Nucleus accumbens (tissue), 56 donors: ENCODE measurements at places on chromosomes 13 and 19.
A peak's percentile ranks its signal among the peaks of the same experiment; 100 is the strongest.

DNA sequence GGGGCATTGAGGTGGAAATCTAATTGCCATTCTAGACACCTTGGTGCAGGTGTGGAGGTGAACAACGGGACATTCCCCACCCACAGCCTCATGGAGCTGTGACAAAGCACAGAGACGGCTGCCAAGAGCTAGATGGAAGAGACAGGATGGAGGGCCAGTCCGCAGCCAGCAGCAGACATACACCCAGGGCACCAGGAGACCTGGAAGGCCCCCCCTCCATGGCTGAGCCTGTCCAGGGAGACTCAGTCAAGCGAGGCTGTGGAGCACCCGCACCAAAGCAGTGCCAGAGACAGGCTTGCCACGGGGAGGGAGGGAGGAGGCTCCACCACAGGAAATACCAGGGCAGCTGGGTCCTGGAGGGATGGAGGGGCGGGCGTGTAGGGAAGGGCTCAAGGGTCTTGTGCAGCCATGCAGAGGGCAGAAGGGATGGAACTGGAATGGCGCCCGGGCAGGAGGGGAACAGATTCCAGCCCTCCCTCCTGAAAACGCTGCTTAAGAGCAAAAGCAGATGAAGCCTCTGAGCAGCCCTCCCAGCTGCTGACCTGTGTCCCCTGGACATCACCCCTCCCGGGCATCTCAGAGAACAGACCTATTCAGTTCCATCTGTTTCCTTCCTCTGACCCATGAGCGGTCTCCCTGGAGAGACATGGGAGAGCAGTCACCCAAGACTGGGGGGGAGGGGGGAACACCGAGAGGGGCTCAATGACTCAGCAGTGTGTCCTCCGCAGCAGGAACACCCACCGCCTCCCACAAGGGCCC is 14.4 kb downstream of the EPS15L1 start:
- DNase-seq, result no peak

DNA sequence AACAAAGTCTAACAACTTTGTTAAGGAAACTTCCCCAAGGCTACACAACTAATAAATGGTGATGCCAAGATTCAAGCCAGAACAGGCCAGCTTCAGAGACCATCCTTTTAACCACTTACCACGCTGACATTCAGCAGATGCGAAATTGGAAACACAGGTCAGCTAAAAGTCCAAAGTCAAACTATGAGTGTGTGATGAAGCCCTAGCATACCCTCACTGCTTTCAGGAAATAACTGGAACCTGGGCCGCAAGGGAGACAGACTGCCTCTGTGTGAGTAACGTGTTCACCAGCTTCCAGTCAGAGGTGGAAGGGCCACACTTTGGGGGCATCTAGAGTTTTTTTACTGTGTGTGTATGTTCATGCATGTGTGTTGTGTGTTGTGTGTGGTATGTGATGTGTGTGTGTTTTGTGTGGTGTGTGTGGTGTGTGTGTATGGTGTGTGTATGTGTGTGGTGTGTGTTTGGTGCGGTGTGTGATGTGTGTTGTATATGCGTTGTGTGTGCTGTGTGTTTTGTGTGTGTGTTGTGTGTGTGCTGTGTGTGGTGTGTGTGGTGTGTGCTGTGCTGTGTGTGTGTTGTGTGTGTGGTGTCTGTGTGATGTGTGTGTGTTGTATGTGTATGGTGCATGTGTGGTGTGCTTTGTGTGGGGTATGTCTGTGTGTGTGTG is 12.5 kb upstream of the PDX1 start:
- no peak for DNase-seq

DNA sequence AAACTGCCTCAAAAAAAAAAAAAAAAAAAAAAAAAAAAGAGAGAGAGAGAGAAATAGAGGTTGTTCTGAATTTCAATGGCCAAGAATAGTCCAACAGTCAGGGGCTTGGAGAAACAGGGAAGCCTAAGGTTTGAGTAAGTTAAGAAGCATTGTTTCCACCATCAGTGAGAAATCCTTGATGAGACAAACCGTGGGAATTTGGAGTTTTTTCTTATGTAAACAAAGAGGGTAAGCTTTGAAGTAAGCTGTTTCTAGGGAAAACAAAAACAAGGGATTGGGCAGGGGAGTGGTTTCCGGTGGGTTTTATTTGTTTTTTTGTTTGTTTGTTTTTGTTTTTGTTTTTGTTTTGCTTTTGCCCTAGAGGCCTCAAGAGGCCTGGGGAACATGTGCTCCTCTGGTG is 11.2 kb upstream of the ERVV-1 start:
- DNase-seq, result no peak

DNA sequence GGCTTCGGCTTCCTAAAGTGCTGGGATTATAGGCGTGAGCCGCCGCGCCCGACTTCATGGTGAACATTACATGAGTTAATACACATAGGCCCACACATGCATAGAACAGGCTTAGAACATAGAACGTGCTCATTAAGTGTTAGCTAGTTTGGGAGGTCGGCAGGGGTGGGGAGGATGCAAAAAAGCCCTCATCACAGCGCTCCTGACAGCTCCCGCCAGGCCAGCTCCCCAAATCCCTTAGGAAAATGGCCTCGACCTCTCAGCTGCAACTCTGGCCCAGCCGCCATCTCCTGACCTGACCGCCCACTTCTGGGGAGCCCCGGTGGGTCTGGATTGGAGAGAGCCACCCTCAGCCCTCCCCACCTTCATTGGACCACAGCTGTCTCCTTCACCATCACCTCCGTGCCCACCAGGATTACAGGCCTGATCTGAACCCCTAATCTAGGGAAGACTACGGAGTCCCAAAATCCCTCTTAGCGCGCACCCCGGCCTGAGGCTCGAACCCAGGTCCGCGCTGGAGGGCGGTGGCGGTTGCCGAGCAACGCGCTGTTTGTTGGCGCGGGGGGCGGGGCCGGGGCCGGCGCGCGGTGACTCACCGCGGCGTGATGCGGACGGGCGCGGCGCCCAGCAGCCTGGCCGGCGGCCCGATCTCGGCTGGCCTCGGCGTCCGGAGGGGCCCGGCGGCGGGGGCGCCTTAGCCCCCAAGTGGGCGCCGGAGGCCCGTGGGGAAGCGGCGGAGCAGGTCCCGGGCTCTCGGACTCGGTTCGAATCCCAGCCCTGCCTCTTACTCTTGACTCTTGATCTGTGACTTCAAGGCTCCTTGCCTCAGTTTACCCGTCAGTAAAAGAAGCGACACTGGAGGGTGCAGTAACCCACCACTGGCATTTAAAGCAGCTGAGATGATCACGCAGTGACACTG is 26.7 kb upstream of the NANOS3 start:
- DNase-seq, result peak; percentile 68

- DNase-seq, result no peak
Observed at GRCh38 chr13:113531041-113531873, 40.7 kb upstream of the DCUN1D2 start.

DNA sequence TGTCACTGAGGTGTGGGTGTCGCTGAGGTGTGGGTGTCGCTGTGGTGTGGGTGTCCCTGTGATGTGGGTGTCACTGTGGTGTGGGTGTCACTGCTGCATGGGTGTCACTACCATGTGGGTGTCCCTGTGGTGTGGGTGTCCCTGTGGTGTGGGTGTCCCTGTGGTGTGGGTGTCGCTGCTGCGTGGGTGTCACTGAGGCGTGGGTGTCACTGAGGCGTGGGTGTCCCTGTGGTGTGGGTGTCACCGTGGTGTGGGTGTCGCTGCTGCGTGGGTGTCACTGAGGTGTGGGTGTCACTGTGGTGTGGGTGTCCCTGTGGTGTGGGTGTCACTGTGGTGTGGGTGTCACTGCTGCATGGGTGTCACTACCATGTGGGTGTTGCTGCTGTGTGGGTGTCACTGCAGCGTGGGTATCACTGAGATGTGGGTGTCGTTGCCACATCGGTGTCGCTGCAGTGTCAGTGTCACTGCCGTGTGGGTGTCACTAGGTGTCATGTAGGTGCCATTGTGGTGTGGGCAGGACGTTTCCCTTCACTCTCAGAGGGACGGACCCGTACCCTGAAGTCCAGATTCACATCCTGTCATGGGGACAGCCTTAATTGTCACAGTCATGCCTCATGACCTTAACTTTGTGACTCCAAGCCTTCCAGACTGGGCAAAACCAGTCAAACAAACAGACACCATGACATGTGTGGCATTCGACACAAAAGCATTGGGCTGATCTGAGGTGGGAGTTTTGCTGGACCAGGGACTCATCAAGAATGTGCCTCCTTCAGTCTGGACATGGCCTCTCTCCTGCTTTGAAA is 12.7 kb upstream of the GAS6 start:
- no peak for DNase-seq

GRCh38 chr13:49627831-49628652 is at the start of gene ARL11:
Gene ARL11, plus strand, starts transcription at chr13:49628507. Its CDS starts 1,941 bp downstream, at chr13:49630448.
- DNase-seq, result no peak

DNA sequence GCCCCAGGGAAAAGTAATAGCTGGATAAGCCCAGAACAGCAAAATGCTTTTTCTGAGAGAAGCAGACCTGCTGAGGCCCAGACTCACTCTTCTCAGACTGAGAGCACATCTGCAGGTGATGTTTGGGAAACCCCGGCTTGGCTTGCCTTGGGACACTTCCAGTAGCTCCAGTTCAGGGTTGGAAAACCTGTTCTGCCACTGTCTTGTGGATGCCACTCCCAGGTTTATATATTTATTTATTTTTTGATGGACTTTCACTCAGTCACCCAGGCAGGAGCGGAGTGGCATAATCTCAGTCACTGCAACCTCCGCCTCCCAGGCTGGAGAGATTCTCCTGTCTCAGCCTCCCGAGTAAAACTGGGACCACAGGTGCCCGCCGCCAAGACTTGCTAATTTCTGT is 8.0 kb upstream of the SMARCA4 start:
- DNase-seq, result no peak
